ENCODE measurements at places on chromosomes 7 and 10.
A peak's percentile ranks its signal among the peaks of the same experiment; 100 is the strongest.

DNA sequence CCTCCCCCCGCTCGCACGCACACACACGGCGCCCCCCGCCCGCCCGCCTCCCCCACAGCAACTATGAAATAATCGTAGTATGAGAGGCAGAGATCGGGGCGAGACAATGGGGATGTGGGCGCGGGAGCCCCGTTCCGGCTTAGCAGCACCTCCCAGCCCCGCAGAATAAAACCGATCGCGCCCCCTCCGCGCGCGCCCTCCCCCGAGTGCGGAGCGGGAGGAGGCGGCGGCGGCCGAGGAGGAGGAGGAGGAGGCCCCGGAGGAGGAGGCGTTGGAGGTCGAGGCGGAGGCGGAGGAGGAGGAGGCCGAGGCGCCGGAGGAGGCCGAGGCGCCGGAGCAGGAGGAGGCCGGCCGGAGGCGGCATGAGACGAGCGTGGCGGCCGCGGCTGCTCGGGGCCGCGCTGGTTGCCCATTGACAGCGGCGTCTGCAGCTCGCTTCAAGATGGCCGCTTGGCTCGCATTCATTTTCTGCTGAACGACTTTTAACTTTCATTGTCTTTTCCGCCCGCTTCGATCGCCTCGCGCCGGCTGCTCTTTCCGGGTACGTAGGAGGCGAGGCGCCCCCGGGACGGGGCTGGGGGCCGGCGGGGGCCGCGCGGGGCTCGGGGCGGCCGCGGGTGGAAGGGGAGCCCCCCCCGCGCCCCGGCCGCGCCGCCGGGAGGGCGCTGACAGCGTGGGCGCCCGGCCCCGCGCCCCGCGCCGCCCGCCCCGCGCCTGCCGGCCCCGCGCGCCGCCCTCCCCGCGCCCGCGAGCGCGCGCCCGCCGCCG is 441 bp downstream of the BMI1 start:
- peak; percentile 82 for DNase-seq

DNA sequence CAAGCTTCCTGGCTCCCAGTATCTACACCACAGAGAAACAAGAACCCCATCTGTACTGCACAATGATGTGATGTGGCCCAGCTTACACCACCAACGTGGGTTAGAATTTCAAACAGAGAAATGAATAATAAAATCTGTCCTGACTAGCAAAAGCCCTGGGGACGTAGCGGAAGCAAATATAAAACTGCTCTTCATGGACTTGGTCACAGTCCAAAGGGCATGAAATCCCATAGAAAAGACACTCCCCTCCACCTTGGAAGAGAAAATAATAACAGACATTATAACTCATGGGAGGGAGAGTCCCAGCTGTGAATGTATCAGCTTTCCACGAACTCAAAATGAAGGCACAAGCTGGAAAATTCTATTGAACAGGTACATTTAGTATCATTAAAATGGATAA is 205.3 kb upstream of the GALNT17 start:
- no peak for DNase-seq

DNA sequence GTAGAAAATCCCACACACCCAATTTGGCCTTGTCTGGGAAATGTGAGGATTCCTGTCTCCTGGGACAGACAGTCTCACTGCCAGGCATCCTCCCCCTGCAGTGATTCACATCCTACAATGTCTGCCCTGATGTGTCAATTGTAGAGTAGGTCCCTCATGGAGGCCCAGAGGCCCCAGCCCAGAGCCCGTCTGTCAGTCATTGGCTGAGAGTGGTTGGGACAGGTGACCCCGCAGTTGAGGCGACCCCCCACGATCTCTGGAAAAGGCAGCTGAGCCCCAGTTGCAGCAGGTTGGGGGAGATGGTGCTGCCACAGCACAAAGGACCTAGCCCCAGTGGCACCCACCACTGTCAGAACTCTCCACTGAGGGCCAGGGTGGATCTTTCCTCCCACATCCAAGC is 84.3 kb upstream of the INSIG1 start:
- no peak for DNase-seq

DNA sequence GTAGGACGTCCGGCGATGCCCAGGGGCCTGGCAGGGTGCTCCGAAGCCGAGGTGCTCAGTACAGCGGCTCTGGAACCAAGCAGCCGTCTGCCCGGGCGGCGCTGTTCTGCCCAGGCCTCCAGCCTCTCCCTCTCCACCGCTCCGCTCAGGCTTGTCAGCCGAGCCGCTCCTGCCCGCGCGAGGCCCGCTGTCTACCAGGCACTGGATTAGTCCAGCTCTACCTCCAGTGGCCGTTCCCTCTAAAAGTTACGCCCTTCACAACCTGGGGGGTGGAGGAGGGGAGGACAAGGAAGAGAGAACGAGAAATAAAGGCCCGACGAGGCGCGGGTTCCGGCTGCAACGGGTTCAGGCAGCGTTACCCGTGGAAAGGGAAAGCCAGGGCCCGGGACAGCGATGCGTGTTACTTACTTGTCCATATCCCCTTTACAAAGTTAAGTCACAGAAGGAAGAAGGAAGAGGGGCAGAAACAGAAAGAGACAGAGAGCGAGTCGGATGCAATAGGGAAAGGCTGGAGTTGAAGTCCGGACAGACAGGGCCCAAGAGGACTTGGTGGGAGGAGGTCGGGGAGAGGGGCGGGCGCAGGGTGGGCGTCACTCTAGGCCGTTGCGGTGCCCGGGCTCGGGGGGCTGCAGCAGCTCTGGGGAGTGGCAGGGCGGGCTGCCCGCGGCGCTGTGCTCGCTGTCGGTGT is 2.8 kb downstream of the SP8 start:
- no peak for DNase-seq

- DNase-seq, result no peak
These were observed 172.9 kb downstream of the SPAG6 start for GRCh38 chr10:22518167-22518724.

DNA sequence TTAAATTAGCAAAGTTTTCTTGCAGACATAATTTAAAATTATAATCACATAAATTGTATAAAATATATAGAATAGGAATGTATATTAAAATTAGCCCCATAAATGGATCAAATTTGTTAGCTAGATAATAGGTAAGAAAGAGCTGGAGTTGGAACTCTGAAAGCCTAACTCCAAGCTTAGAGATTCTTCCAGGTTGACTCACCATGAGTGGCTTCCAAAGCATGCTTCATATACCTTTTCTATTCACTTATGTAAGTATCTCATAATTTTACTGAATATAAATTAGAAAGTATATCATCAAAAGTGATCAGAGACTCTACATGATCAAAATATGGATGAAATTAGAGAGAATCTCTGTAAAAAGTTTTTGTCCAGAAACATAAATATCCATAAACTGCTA is 320.7 kb upstream of the MAGI2 start:
- no peak for DNase-seq

- no peak for DNase-seq
These were observed 14.7 kb downstream of the CHST15 start for GRCh38 chr10:124078714-124079113.

GRCh38 chr7:19353180-19353579 is 208.0 kb upstream of the FERD3L start:
- no peak for DNase-seq

DNA sequence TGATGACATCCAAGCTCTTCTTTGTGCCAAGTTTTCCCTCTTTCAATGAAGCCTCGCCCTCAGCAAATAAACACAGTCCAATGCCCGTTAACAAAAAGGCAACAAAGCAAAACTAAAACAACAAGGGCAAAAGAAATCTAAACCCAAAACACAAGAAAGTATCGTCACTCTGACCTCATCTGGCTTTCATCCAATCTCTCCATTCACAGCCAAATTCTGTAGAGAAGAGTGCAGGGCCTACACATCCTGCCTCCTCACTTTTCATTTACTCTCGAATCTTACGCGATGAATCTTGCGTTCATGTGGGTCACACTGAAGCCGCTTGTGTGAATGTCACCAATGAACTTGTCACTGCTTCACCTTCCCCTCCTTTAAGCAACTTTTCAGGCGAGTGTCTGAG is 15.9 kb upstream of the AKR1E2 start:
- DNase-seq, result no peak

GRCh38 chr10:25455980-25456567 is 281.3 kb downstream of the GPR158 start:
- DNase-seq, result no peak

GRCh38 chr10:24724381-24725228 is 918 bp upstream of the ARHGAP21 start:
- DNase-seq, result peak; percentile 99

DNA sequence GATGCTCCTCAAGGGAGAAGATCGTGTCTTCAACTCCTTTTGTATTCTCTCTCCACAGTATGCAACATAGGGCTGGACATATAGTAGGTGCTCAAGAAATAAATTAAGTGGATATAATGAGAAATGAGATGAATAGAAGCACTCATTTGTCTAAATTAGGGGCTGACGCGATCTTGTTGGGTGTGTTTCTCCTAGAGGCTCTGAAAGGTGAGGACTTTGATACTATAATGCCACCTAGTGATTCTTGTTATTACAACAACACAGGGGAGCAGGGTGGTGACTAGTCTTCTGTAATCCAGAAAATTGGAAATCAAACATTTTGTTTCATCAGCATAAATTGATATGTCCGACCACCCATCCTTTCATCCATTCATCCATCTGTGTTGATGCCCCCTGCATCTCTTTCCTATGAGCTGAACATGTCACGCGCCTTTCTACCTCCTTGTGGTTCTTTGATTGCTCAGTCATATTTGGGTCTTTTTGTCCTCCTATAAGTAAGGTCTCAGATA is 3.5 kb upstream of the CFAP58 start:
- no peak for DNase-seq

GRCh38 chr7:47836503-47837202 is 111.6 kb downstream of the PKD1L1 start:
- DNase-seq, result no peak

DNA sequence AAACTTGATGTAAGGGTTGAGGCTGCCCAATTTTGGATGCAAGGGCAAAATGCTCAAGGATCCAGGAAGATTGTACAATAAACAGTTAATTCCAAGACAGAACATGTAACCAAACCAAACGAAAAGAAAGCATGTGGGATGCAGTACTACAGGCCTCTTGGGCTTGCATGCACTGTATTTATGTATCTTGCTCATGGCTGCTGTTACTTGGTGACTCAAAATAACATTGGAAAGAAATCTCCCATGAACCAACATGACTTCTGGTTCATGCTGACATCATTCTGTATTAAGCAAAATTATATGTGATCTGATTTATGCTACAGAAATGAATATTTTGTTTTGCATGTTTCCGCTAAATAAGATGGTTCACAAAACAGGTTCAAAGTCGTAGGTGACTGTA is 65.9 kb upstream of the FZD1 start:
- no peak for DNase-seq

DNA sequence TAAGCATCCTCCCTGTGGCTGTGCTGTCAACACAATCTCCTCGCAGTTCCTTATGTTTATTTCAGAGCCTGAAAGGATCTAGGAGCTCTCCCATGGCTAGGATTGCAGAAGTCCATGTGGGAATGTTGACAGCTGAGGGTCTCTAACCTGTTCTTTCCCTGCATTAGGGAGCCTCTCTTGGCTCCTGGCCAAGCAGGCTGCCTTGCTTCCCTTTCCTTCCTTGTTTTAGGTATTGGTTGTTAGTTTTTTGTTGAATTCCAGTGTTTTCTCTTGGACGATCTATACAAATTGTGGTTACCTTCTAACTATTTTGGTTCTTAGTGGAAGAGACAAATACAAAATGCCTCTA is 171.8 kb downstream of the MLLT10 start:
- no peak for DNase-seq

DNA sequence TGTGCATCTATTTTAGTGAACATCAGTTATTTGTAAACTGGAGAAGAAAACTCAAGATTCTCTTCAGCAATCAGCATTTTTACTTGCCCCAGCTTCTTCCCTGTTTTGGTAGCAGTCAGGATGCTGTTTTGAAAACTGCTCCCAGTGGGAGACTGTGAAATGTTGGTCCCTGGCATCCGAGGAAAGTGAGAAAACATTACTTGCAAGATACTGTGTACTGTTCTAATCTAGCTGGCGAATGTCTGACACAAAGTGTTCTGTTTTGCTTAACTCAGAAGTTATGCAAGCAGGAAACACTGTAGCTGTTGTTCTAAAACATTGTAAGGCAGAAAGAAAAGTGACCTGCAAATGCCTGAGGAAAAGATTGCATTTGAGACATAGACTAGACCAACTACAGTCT is 171.8 kb upstream of the POM121L12 start:
- DNase-seq, result no peak

DNA sequence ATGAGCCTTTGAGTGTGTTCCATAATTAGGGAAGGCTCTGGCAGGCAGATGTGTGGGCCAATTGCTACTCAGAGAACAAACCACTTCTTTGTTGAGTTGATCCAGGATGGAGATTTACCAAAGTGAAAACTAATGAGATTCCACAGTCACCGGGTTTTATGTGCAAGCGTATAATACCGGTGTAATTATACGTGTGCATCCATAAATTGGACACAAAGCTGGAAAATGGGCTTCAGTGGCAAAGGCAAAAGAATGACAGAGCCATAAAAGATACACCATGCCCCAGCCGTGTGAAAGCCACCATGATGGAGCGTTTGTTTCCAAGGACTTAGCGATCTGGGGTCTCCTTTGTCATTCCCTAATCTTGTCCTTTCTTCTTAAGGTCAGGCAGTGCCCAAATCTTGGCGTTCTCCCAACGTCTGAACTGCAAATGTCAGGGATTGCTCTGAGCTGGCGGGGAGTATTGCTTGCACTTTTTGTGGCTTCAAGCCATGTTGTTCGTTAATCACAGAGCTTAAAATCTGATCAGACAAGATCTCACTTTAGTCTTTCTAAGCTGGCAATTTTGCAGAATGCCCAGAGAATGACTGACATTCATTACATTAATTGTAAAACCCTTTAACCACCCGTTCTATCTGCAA is 70.1 kb downstream of the NPTX2 start:
- no peak for DNase-seq

DNA sequence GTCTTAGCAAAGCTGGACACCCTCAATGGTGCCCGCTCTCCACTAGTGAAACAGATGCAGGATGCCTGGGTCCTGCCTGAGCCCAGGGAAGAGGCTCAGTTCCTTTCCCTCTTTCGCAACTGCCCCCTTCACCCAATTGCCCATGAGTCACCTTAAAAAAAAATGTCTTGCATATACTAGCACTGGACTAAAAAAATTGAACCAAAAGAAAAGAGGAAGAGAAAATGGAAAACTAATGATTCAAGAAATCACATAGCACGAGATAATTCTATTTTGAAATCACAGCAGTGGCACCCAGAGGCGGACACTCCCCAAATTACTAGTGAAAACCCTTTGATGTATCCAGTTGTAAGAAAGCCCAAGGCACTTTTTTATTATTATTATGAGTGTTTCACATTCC is 972.5 kb downstream of the LRMDA start:
- DNase-seq, result no peak

All from mucosa of descending colon (tissue), 3 donors.